Suprapubic skin (tissue), 4 donors: ENCODE measurements at places on chromosomes 4 and X.

- no peaks in the 10 kb centered on the region for H3K27me3 ChIP-seq
- H3K4me3 ChIP-seq = no peak overlapping the region
- DNase-seq = no peak
- no peak overlapping the region for H3K27ac ChIP-seq
- no peaks in the 10 kb centered on the region for H3K4me1 ChIP-seq
Measured at GRCh38 chrX:8760021-8760420, 28.1 kb upstream of the ANOS1 start.

DNA sequence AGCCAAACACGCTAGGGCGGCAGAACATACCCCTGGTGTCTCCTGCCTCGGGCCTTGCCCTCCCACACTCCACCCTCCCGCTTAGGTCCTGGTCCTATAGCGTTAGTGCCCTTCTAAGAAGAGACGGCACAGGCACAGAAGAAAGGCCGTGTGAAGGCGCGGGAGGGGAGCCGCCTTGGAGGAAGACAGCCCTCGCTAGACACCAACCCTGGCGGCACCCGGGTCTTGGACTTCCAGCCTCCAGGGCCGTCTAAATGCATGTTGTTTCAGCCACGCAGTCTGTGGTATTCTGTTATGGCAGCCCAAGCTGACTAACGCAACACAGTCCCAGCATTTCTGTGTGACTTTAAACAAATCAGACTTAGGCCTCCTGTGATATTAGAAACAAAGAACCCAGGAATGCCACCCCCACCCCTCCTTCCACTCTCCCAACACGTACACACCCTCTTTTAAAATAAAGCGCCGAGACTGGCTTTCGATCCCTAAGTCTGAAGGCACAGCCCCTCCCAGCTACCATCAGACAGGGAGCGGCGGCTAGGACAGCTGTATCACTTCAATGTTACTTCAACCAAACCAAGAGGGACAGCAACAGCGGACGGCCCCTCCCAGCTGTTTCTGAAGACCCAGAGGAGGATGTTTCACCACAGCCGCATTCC, 128.0 kb downstream of the AFAP1 start:
- peak overlapping the region; percentile 5 for H3K4me3 ChIP-seq
- H3K27me3 ChIP-seq = no peaks in the 10 kb centered on the region
- peaks cover 49% of the 10 kb centered on the region for H3K36me3 ChIP-seq
- H3K27ac ChIP-seq = peak overlapping the region; percentile 45
- H3K4me1 ChIP-seq = peaks cover 9% of the 10 kb centered on the region

- H3K36me3 ChIP-seq = no peaks in the 10 kb centered on the region
- no peaks in the 10 kb centered on the region for H3K27me3 ChIP-seq
- H3K4me3 ChIP-seq = no peak overlapping the region
- no peak overlapping the region for H3K27ac ChIP-seq
- H3K4me1 ChIP-seq = no peaks in the 10 kb centered on the region
Measured at GRCh38 chr4:99749445-99750391, 66.9 kb upstream of the DAPP1 start.

DNA sequence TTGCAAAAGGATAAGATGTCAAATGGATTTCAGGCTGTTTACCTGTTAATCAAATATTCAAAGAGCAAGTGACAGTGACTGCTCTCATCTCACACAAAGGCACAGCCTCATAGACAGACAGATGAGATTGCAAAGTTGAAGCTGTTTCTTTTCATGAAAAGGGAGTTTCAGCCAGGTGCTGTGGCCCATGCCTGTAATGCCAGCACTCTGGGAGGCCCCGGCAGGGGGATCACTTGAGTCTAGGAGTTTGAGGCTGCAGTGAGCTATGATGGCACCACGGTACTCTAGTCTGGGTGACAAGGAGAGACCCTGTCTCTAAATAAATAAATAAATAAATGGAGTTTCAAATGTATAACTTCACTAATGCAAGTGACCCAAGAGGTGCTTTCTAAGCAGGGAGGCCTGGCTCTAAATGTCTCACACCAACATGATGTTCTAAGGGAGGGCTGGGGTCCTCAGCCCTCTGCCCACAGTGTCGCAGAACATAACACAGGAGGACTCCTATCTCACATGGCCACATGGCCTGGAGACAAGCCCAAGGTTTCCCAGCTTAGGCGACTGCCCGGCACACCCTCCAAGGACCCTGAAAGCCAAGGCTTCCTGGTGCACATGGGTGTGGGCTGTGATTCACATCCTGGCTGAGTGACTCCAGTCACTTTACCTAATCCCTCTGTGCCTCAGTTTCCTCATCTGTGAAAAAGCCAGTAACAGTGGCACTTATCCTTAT, 26.8 kb downstream of the PPP2R2C start:
- H3K27me3 ChIP-seq = peaks cover 44% of the 10 kb centered on the region
- DNase-seq = no peak
- H3K4me3 ChIP-seq = no peak overlapping the region
- H3K36me3 ChIP-seq = no peaks in the 10 kb centered on the region
- H3K4me1 ChIP-seq = peaks cover 33% of the 10 kb centered on the region

- no peak overlapping the region for H3K4me3 ChIP-seq
- H3K27me3 ChIP-seq = no peaks in the 10 kb centered on the region
- H3K36me3 ChIP-seq = peaks cover 58% of the 10 kb centered on the region
Measured at GRCh38 chr4:55447831-55448230, 52.1 kb downstream of the TMEM165 start.

GRCh38 chr4:181438641-181439040, 804.6 kb upstream of the TENM3 start:
- H3K4me1 ChIP-seq = no peaks in the 10 kb centered on the region
- H3K27me3 ChIP-seq = no peaks in the 10 kb centered on the region
- H3K36me3 ChIP-seq = no peaks in the 10 kb centered on the region

DNA sequence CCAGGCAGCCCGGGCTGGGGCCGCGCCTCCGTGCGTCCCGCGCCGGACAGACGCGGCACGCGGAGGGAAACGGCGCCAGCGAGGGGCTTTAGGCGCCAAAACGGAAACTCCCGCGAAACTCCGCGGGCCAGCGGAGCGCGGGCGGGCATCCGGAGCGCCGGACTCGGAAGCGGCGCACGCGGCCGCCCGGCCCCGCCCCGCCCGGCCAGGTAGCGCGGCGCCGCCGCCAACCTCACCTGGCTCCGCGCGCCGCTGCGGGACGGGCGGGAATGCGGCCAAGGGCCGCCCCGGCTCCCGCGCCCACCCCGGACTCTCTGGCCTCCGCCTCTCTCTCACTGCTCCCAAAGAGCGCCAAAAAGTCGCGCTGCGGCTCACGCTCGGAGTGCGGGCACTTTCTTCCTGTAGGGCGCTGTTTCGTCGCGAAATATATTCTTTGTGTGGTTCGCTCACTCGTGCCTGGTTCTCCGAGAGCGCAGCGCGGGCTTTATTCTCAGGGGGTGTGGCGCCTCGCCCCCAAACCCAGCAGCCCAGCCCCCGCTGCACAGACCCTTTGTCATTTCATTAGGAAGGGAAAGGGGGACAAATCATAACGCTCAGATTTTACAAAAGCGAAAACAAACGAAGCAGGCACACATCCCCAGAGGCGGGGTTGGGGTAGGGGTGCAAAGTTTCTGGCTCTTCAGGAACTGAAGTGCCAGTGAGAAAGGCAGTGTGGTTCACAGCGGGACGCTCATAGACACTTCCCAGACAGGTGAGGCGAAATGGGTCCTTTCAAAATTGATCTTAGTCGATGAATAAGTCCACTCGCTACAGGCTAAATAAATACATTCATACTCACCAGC, 961 bp upstream of the MBNL3 start:
- H3K4me3 ChIP-seq = peak overlapping the region; percentile 62
- peak overlapping the region; percentile 94 for H3K27ac ChIP-seq
- H3K4me1 ChIP-seq = peaks cover 5% of the 10 kb centered on the region
- H3K36me3 ChIP-seq = no peaks in the 10 kb centered on the region
- no peak for DNase-seq

DNA sequence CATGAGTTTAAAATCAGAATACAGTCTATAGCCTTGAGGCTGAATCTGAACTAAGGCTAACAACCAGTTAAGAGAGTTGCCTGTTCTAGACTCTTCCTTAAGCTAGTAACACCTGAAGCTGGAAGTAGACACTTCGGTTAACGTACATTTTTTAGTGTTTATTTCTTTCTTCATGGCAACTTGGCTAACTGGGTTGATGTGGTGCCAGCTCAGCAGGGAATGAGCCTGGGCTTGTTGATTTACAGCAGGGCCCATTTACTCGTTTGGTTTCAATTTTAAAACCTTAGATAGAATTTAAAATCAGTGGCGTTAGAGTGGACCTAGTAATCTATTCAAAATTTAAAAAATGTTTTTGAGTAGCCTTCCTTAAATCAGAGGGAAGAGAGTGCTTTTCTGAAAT, 137.6 kb upstream of the ESX1 start:
- H3K4me1 ChIP-seq = no peaks in the 10 kb centered on the region
- H3K27me3 ChIP-seq = no peaks in the 10 kb centered on the region
- H3K4me3 ChIP-seq = no peak overlapping the region
- no peaks in the 10 kb centered on the region for H3K36me3 ChIP-seq
- no peak overlapping the region for H3K27ac ChIP-seq

GRCh38 chr4:155738548-155738947, 20.3 kb upstream of the GUCY1B1 start:
- no peaks in the 10 kb centered on the region for H3K36me3 ChIP-seq
- H3K4me1 ChIP-seq = no peaks in the 10 kb centered on the region
- H3K27me3 ChIP-seq = no peaks in the 10 kb centered on the region
- no peak overlapping the region for H3K27ac ChIP-seq
- no peak overlapping the region for H3K4me3 ChIP-seq
- no peak for DNase-seq

- DNase-seq = no peak
- no peaks in the 10 kb centered on the region for H3K4me1 ChIP-seq
- no peak overlapping the region for H3K4me3 ChIP-seq
- no peak overlapping the region for H3K27ac ChIP-seq
- no peaks in the 10 kb centered on the region for H3K27me3 ChIP-seq
- H3K36me3 ChIP-seq = peaks cover 90% of the 10 kb centered on the region
Measured at GRCh38 chr4:526971-527460, 28.0 kb downstream of the PIGG start.
